ENCODE measurements at places on chromosomes 3 and 15.
A peak's percentile ranks its signal among the peaks of the same experiment; 100 is the strongest.

DNA sequence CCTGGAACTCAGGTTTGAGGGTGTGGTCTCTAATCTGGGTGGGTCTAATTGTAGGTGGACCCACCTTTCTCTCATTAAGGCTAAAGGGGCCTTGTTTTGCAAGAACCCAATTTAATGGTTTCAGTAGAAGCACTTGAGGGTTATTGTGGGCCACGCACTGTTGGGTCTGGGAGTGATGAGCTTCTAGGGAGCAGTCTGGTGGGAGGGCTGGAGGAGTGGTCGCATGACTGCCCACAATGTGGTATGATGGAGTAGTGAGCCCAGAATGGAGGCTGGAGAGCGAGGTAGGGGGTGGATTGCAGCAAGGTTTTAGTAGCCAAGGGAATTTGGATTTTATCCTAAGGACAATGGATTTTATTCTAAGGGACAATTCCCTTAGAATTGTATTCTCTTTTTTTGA is 2.7 kb downstream of the TATDN2 start:
- DNase-seq = no peak

DNA sequence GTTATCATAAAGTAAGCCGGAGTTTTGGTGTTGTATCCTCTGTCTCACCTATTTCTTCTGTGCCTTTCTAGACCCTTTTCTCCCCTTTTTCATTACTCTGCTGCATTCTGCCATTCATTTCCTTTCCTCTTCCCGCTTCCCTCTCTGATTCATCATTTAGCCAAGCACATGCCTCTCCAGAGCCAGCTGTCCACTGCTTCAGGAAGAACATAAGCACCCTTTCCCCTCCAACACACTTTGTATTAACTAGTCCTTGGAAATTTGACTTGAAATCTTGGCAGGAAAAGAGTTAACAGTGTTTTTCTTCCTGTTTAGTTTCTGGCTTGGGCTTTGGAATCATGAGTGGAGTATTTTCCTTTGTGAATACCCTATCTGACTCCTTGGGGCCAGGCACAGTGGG is 9.7 kb downstream of the APH1B start:
- DNase-seq = no peak

DNA sequence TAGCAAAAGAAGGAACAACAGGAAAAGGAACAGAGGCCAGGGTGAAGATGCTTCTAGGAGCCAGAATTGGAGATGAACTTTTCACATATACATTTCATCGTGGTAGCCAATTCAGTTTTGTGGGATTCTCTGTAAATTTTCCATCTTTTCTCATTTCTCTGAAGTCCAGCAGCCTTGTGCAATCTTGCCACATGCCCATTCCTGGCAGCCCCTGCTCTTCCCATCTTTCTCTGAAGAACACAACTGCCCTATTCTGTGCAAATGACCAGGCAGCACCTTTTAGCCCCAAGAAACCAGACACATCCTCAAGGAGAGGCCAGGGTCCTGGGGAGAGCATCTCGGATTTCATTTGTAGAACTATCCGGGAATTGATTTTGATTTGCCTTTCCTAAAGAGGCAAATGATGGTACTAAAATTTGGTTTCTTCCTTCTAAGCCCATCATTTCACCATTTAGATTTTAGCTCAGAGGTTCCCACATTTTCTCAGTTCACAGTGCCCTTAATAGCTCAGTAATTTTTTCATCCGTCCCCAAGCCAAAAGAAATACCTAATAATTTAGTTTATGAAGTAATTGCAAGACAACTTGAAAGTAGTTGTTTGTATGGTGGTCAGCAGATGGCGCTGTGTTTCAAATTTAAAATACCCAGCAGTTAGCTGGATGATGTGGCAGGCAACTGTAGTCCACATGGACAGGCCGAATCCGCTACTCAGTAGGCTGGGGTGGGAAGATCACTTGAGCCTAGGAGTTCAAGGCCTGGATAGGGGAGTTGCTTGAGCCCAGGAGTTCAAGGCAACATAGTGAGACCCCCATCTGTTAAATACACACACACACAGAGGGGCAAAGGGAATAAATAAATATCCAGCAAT is 61.3 kb upstream of the ACKR4 start:
- peak; percentile 25 for DNase-seq

DNA sequence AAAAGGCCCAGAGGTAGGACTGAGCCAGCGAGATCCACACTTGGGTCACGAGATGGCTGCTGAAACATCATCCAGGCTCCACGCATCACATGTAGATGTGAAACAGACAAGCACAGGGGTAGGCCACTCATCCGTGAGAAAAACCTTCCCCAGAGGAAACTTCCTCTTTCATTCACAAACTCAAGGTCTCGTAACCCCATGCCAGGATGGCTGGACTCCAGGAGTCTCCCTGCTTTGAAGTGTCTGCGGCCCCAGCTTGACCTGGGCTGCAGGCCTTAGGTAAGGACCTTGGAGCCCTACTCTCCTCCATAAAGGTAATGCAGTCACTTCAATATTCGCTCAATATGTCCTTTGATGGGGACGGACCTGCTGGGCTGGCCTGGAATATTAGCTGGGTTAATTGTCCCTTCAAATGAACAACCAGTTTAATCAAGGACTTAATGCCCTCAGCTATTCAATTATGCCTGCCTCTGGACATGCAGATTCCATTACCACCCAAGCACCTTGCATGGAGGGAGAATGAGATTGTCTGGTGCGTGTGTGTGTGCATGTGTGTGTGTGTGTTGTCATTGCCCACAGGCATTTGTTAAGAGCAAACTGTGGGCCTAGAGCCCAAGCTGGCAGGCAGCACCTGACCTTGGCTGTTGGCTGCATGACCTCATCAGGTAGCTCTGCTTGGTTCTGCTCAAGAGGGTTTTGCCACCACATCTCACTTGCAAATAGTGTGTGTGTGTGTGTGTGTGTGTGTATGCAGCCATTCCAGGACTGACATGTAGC is 186.9 kb upstream of the TLE3 start:
- DNase-seq = no peak

DNA sequence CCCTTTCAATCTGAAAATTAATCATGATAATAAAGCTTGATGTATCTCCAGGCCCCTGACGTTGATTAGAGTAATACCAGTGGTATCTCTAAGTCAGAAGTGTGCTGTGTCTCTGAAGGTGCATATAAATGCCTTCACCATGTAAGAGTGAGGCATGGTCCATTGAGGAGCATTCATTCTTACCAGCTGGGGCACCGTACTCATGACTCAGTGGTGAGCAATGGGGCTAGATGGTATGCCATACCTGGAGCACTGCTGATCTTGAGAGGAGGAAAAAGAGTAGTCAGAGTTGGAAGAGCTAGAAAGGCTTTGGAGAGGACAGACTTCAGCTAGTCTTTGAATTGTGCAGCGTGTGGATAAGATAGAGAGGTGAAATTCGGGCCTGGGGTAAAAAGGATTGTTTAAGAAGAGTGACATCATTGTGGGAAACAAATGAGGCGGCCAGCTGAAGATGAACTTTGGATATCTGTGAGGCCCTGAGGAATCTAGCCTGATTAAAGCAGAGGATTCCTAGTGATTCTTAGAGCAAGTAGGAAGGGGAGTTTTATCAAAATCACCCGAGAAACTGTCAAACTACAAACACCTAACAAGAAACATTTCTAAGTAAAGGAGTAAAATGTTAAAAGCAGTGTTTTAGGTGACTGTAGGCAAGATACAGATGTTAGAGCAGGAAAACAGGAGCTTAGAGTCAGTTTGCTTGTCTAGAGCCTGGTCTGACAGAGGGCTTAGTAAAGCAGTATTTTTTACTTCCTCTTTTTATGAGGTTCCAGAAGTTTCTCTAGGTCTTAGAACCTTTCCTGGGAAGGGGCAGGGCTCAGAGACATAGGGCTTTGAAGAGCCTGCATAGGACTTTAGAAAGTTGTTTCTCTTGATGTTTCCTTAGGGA is 13.6 kb downstream of the TMOD3 start:
- no peak for DNase-seq

GRCh38 chr3:31314258-31314657 is 218.5 kb upstream of the STT3B start:
- DNase-seq = no peak

DNA sequence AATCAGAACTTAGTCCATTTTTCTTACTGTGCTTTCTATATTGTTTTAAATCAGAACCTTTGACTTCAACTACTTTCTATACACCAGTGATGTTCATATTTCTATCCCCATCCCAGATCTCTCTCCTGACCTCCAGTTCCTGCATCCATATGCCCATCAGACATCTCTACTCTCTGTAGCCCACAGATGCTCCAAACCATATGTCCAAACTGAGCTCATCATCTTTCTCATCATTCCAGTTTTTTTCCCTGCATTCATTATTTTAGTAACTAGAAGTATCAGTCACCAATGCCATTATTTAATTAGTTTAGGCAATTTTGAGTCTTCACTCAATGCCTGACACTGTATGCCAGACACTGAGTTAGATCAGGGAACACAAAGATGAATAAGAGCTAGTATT is 25.4 kb upstream of the IL16 start:
- DNase-seq = no peak

DNA sequence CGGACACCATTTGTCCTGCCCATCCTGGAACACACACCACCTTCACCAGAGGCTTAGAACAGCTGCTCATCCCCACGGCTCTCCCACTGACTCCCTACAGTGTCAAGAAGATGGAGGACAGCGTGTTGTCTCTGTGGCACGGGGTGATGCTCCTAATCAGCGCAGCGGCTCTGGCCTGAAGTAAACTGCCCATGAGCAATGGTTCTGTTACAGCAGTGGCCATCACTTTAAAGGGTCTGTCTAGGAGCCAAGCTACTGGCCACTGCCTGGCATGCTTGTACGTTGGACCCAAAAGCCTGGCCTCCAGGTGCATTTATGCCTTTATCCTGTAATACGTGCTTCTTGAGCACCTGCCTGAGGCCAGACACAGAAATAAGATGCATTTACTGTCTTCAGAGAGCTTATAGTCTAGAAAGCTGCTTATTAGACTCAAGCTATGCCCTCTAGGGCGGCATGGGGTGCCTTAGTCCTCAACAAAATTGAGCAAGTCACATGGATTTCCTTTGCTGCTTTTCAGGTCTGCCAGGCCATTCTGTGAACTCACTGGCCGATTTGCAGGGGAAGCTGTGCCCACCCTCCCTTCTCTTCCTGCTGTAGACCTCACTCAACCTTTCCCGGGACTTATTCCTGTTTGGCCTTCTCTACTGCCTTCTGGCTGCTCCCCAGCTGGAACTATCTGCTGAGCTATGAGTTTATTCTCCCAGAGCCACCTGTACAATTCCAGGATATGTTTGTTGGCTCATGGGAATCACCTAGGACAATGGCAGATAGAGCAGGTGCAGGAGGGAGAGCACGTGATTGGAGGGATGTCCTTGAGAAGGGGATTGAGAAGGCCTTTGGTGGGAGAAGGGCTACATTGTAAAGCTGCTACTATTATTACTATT is 51.9 kb downstream of the STARD5 start:
- no peak for DNase-seq

DNA sequence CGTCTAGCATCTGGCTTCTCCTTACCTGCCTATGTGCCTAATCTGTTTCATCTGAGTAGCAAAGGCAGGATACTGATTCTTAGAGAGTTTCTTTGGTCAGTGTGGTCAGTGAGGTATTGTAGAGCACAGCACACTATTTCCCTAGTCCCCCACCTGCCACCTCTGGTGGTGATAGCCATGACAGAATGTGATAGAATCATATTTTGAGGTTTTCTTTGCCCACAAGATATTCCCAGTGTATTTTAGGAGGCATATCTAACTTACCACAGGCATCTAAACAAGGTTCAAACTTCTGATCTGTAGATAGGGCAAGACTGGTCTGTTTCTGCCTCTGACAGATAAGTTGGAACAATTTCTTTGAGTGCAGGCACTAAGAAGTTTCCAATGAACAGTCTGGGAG is 188.0 kb downstream of the SOX2 start:
- DNase-seq = no peak

GRCh38 chr3:130963444-130963843 is 63.2 kb downstream of the ASTE1 start:
- DNase-seq = no peak

DNA sequence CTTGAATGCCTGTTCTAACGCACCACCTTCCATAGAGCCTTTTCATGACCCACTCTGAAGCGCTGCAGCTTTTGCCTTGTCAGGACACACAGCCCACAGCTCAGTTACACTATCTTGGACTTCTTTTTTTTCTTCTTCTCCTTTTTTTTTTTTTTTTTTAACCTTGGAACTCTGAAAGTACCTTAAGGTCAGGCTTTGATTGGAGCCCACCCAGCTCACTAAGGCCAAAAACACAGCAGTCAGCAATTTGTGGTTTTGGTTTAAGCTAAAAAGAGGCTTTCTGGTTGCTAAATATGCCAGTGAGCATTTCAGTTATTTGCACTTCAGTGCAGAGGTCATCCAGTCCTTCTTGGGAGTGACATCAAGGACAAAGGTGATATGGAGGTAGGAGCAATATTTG is 1.7 kb downstream of the SLC25A20 start:
- DNase-seq = no peak

DNA sequence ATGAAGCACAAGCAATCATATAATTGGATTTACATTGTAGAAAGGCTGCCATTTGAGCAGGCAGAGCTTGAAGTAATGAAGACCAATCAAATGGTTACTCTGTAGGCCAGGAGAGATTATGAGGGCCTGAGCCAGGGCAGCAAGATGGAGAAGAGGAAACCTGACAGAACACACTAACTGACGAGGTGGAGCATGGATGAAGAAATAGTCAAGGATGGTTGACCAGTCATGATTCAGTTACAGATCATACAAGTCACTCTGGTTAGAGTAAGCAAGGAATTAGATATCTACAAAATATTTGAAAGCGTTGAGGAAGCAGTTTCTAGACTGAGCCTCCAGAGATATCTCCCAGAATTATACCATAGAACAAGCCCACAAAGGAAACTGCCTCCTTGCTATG is 101.8 kb upstream of the THSD4 start:
- no peak for DNase-seq

- DNase-seq = no peak
Measured at GRCh38 chr3:43998370-43998835, 243.3 kb upstream of the TOPAZ1 start.

DNA sequence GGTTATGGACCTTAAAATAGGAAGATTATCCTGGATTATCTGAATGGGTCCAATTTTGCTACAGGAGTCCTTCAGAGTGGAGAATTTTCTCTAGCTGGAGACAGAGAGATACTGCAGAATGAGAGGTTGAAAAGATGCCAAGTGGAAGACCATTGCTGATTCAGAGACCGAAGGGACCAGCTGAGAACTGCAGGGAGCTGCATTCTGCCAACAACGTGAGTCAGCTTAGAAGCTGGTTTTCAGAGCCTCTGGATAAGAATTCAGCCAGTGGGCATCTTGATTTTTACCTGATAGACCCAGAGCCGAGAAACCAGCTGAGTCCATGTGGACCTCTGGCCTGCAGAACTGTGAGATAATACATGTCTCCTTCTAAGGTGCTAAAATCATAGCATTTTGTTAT is 234.0 kb downstream of the NR2F2 start:
- no peak for DNase-seq

- DNase-seq = no peak
Measured at GRCh38 chr15:58465866-58466517, 34.2 kb downstream of the LIPC start.

Measured in renal cortex interstitium (tissue), 15 donors.